ENCODE measurements at places on chromosomes 4 and X.

DNA sequence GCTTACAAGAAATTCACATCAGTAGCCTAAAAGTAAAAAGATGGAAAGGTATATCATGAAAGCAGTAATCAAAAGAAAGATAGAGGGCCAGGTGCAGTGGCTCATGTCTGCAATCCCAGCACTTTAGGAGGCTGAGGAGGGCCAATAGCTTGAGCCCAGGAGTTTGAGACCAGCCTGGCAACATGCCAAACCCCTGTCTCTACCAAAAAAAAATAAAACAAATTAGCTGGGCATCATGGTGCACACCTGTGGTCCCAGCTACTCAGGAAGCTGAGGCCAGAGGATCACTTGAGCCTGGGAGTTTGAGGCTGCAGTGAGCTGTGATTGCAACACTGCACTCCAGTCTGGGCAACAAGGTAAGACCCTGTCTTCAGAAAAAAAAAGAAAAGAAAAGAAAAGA is 55.5 kb downstream of the GSPT2 start:
- DNase-seq: no peak

GRCh38 chr4:64821219-64821976 is 412.1 kb upstream of the TECRL start:
- no peak for DNase-seq

DNA sequence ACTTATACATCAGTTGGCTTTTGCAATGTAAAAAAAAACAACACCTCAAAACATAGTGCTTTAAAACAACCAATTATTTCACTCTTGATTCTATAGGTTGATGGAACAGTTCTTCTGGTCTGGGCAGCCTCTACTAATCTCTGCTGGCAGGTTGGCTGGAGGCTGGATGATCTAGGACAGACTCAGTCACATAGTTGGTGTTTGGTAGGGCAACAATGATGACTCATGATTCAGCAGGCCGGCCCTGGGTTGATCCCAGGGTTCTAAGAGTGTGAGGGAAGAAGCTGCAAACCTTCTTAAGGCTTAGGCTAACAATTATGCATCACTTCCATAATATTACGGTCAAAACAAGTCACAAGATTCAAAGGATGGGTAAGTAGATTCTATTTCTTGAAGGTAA is 558.2 kb downstream of the ZNF674 start:
- no peak for DNase-seq

GRCh38 chr4:138406876-138407275 is 164.7 kb upstream of the SLC7A11 start:
- no peak for DNase-seq

DNA sequence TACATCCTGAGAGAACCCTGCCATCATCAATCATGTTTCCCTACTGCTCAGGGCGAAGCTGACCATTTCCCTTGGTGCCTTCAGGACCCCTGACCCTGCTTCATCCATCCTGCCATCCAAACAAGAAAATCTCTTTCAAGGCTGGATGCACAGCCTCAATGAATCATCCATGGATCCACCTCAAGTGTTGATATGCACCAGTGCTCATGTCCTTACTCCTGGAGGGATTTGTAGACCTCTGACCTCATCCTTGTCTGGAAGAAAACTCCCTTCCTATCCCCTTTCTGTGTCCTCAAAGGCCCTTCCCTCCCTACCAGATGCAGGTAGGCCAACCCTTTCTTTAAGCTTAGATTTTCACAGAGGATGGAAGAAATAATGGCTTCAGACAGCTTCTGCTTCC is 24.6 kb downstream of the BEX3 start:
- DNase-seq: no peak

- DNase-seq: no peak
Observed at GRCh38 chr4:173536808-173537429, 6.9 kb upstream of the HAND2 start.

- DNase-seq: no peak
Observed at GRCh38 chr4:172356016-172356415, 542.8 kb downstream of the GALNTL6 start.

GRCh38 chrX:24876530-24877287 is 139.1 kb downstream of the ARX start:
- DNase-seq: no peak

DNA sequence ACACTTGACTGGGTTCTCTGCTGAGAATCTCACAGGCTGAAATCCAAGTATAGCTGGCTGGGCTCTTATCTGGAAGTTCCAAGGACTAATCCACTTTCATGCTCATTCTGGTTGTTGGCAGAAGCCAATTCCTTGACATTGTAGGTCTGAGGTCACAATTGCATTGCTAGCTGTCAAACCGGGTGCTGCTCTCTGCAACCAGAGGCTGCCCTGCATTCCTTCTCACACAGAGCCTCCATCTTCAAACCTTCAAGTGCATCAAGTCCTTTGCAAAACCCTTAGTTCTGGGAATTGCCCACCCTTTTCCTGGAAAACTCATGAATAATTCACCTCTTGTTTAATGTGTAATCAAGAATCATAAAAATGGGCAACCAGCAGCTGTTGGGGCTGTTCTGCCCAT is 404.2 kb downstream of the KCNIP4 start:
- DNase-seq: no peak

- no peak for DNase-seq
Observed at GRCh38 chrX:45768666-45769236, 568.1 kb upstream of the DIPK2B start.

- no peak for DNase-seq
Observed at GRCh38 chr4:56768316-56768715, 53.2 kb downstream of the SPINK2 start.

GRCh38 chrX:12984603-12985319 is 9.9 kb downstream of the TMSB4X start:
- DNase-seq: no peak

DNA sequence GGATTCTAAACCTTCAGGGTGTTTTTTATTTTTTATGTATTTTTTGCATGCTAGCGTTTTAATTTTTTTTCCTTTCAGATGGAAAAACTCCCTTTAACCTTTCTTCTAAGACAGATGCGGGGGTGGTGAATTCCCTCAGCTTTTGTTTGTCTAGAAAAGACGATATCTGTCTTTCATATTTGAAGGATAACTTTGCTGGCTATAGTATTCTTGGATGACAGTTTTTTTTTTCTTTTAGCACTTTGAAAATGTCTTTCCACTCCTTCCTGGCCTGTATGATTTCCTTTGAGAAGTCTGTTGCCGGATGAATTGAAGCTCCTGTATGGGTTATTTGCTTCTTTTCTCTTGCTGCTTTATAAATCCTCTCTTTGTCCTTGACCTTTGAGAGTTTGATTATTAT is 26.6 kb downstream of the PSAPL1 start:
- no peak for DNase-seq

DNA sequence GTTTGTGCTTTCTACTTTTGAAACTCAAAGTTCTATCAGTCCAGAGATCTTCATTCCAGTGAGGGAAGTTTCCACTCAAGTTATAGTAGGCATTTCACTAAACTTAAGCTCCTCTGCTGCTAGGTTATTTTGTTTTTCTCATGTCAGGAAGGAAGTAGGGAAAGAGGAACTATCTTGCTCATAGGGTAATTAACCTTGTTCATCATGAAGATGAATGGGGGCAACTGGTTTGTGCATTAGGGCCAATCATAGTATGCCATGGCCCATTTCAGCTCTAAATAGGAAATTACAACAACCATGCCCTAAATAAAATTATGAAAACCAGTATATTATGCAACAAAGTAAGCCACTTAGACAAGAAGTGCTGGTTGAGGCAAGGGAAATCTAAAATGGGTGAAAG is 804.7 kb upstream of the NDST4 start:
- DNase-seq: no peak

DNA sequence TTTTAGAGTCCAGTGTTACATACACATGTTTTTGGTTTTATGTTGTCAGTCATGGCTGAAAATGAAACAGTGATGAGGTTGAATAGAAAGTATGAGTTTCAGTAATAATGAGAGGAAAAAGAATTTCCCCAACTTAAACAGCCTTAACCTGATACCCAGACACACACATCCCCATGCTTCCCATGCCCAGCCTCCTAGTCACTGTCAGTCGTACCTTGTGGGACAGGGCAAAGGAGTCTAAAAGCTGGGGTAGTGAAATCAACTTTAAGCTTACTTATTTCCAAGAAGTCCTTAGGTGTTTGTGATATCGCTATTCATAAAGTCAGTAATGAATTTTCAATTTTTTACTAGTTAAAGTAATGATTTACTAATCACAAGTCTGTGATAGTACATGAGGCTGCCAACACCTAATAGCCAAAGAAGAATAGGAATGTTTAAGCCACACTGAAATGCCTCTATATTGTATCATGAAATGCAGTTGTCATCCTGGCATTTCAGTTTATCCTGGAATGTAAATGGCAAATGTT is 24.3 kb upstream of the GPR34 start:
- no peak for DNase-seq

DNA sequence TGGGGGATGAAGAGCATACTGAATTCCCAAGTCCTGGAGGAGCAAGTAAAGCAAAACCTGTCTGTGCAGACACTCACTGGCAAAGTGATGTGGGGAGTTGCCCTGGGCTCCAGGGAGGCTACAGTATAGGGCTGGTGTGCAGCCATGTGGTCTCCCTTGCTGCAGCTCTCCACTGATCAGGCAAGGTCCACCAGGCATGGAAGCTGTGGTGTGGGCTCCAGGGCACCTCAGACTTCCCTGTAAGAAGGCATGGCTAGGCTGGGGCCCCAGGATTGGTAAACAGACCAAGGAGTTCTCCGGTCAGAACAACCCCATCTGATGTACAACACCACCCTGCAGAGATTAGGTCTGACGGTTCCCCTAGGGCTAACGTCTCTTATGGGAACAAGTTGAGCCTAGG is 241.9 kb upstream of the NDST4 start:
- DNase-seq: no peak

DNA sequence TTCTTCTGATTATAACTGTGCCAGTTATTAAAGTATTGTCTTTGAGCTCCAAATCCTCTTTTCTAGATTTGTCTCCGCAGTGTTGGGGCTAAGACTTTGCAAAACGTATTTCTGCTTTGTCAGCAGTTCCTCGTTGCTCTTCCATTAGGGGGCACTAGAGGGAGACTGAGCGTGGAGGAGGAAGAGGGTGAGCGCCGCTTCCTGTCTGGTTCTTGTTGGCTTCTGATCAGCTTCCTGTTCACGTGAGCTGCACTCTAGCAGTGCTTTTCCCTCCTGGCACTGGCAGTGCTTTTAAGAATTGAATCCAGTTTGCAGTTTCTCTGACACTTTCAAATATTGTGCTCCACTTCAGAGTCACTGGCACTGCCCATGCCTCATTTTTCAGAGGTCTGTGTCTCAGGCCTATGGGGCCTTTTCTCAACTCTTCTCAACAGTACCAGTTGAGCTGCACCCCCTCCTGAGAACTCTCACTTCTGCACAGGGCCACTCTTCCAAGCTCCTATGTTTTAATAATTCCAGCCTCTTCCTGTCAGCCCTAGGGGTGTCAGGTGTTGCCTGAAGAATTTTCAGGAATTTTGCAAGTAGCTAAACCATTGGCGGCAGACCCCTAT is 54.4 kb upstream of the LCORL start:
- no peak for DNase-seq

GRCh38 chr4:7871356-7871755 is 68.3 kb downstream of the AFAP1 start:
- DNase-seq: no peak

DNA sequence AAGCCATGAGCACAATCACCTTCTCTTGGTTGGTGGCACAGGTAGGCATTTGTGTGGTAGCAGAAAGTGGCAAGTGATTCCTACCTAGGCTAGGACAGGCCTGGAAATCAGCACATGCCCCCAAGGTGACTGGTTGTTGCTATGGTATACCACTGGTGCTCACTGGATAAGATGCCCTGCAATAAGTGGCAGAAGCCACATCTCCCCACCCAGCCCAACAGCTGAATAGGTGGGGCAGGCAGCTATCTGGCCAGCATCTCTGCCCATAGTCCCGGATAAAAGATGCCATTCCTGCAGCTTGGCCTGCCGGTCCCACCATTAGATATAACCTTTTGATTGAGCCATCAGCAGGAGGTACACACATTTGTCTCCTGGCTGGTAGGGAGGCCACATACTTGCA is 21.1 kb downstream of the AMER1 start:
- DNase-seq: no peak

GRCh38 chrX:133746593-133746992 is 238.8 kb downstream of the GPC3 start:
- DNase-seq: no peak

DNA sequence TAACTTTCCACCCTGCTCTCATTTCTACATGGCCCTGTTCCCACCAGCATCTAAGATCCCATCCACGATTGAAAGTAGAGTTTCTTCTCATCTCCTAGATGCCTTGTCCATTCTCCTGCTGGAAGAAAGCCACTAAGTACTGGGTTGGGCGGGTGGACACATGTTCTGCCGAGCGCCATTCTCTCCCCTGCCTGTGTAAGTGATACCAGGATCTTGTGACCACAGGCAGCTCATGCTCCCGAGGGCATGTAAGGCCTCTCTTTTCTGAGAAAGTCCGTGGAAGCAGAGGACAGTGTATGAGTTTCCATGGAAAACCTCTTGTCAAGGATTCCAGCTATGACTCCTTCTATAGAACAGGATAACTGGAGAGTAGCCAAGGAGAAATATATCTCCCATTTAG is 3.3 kb upstream of the SLC25A4 start:
- no peak for DNase-seq

DNA sequence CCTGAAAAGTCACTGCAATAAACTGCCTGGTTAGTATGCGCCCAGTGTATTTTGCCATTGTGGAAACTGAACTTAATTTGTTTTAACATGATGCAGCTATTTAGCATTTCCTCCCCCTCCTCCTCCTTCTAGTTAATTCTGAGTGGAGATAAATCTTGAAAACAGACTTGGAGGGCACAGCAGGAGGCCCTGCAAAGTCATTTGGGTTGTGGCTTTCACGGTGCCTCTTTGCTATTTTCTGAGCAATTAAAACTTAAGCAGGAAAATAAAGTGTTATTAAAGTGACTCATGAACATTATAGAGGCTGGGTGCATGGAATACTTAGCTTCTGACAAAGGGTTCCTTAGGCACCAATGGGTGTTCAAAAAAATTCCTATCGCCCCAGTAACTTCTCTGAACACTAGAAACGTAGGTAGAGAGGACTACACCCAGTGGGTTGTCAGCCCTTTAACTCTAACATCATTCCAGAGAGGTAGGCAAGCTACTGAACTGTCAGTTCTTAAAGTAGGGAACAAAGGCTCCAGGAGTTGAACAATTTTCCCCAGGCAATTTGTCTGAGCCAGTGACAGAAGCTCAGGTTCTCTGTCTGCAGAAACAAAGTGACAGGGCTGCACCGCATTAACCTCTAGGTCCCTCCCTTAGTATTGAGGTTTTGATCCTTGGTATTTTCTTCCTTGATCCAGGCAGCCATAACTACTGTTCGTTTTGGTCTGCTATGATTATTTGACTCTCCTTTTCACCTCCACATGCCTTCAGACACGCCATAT is 158.3 kb upstream of the KIT start:
- DNase-seq: no peak

- no peak for DNase-seq
Observed at GRCh38 chr4:67522851-67523671, 22.2 kb downstream of the CENPC start.

- no peak for DNase-seq
Observed at GRCh38 chr4:38856046-38856445, 571 bp downstream of the TLR6 start.

- DNase-seq: no peak
Observed at GRCh38 chrX:153674219-153674851, 722 bp upstream of the PNCK start.

- DNase-seq: no peak
Observed at GRCh38 chr4:17504081-17504480, 7.8 kb downstream of the QDPR start.
